ENCODE measurements at places on chromosomes 11 and 22.
A peak's percentile ranks its signal among the peaks of the same experiment; 100 is the strongest.

GRCh38 chr11:85647604-85648299 is at the start of gene TMEM126A:
Gene TMEM126A (plus strand): TSS chr11:85647967. CDS start chr11:85650256, 2,289 bp downstream.
- DNase-seq = peak; percentile 79

GRCh38 chr22:27876684-27877083 is 42.4 kb downstream of the PITPNB start:
- peak; percentile 51 for DNase-seq

- no peak for DNase-seq
Observed at GRCh38 chr11:82898241-82898640, 2.0 kb downstream of the PRCP start.

DNA sequence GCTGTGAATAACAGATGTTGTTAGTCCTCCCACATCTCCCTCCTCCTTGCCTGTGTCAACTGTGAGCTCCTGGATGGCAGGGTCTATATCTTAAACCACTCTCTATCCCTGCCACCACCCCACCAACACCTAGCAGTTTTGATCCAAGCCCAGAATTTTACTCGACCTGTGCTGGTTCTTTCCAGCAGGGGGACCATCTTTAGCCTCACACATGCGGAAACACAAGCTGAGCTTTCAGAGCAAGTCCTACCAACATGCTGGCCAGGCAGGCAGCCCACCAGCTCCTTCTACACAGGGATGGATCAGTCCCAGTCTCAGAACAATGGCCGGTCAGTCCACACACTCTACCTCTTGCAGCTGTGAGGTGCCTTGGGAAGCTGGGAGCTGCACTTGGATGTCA is 231.5 kb downstream of the NXPE2 start:
- no peak for DNase-seq

GRCh38 chr11:35372565-35373283 is 46.6 kb downstream of the SLC1A2 start:
- no peak for DNase-seq

GRCh38 chr11:115950660-115951059 is 446.4 kb upstream of the CADM1 start:
- DNase-seq = no peak

DNA sequence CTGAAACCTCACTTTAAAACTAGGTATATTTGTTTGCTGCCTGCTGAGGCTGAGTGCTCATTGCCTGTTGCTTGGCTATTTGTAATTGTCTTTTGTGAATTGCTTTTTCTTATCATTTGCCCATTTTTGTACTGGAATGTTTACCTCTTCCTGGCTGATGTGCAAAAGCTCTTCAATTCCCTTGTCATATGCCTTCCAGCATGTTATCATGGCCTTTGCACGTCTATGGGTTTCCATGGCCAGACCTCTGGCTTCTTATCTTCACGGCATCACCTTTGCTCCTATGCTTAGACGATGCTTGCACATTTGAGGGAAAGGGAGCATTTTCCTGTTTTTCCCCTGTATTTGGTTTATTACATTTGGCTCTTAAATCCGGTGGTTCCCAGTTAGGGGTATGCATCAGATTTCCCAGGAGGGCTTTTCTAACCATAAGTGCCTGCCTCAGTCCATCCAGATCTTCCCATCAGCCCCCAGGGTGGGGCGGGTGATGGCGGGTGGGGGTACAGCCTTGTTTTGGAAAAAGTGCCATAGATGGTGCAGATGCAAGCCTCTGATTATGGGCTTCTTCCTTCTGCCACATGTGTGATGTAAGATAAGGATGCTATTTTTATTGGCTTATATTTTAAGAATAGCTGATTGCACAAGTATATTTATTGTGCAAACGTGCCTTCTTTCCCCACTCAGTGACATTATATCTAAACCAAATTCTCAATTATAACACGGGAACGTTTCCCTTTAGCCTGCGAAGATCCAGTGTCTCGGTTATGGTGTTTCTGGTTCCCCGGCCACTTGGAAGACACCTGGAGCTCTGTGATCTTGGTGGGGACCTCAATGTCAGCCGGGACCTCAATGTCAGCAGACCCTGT is 70.6 kb upstream of the SEPTIN5 start:
- no peak for DNase-seq

GRCh38 chr11:131561501-131561900 is 191.1 kb downstream of the NTM start:
- no peak for DNase-seq

GRCh38 chr22:48138427-48138826 is 1376.0 kb downstream of the TBC1D22A start:
- no peak for DNase-seq

DNA sequence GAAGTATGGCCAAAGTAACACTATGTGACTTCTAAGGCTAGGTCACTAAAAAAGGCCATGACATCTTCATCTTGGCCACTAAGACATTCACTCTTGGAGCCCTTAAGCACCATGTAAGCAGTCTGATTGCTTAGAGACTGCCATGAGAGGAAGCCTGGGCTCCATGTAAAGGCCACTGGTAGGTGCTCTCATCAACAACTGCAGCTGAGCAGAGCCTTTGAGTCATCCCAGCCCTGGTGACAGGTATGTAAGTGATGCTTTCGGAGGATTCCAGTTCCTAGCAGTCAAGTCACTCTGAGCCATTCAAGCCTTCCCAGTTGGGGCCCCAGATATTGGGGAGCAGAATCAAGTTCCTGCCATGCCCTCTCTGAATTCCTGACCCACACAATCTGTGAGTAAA is 26.2 kb downstream of the GAB2 start:
- DNase-seq = no peak

DNA sequence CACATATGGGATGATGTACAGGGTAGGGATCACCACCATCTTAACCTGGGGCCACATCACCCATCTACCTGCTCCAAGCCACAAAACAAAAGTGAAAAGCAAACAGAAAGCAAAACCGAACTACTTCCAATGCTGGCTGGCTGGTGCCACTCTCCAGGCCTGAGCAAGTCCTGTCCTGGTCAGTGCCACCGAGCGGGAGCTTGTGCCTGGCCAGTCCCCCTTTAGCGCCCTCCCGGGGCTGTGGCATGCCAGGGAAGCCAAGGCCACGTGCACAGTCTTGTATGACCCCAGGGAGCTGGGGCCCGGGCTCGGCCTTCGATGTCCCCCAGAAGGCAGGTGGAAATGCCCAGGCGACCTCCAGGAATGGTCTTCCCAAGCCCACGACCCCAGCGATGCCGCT is 17.9 kb upstream of the NAP1L4 start:
- DNase-seq = no peak

DNA sequence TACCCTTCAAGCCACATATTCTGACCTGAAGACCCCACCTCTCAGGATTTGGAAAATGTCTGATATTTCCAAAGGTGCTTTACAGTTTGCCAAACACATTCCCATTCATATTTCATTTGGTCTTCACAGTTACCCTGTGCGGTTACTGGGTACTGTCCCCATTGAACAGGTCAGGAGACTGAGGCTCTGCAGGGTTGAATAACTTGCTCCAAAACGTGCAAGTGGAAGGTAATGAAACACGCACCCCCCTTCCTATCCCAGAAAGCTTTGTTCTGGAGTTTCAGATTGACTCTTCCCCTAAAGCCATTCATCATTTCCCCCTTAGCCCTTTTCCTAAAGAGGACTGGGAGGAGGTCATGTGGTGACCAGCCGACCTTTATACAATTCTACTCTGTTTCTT is 18.8 kb downstream of the MICAL2 start:
- no peak for DNase-seq

- DNase-seq = no peak
Observed at GRCh38 chr11:30479899-30480298, 106.3 kb downstream of the MPPED2 start.

GRCh38 chr11:133842730-133843129 is 2.6 kb downstream of the SPATA19 start:
- no peak for DNase-seq

GRCh38 chr11:84947070-84947469 is 680.1 kb downstream of the DLG2 start:
- no peak for DNase-seq

GRCh38 chr11:34825670-34826383 is 90.4 kb downstream of the APIP start:
- DNase-seq = no peak

- DNase-seq = no peak
Observed at GRCh38 chr11:75721852-75722668, 4.4 kb downstream of the MOGAT2 start.

GRCh38 chr11:1854949-1855885 is 2.3 kb downstream of the LSP1 start:
- no peak for DNase-seq

DNA sequence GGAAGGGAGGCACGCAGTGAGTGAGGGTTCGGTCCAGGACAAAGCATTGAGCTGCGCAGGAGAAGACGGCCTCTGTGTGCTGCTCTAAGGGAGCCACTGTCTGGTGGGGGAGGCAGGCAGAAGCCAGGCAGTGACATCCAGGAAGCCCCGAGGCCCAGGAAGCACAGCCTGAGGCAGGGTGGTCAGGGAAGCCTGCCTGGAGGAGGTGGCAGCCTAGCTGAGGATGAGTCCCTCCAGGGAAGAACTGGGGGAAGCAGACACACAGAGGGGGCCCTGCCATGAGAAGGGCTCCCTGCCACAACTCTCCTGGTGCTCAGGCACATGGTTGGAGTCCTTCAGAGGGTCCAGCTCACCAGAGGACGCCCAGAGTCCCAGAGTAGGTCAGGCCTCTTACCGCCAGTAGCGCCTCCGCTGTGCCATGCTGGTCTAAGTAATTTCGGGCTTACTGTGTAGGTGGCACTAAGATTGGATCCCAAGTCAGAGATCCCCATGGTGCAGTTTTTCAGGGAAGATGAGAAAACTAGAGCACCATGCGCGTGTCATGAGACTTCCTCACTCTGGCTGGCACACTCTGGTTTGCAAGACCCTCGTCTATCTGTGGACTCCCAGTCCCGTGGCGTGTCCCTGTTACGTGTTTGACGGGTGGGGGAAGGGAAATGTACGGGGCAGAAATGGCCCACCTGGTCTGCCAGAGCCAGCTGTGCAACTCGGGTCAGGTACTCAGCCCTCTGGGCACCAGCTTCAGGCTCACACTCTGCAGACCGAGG is 887.2 kb downstream of the BRD1 start:
- DNase-seq = no peak

DNA sequence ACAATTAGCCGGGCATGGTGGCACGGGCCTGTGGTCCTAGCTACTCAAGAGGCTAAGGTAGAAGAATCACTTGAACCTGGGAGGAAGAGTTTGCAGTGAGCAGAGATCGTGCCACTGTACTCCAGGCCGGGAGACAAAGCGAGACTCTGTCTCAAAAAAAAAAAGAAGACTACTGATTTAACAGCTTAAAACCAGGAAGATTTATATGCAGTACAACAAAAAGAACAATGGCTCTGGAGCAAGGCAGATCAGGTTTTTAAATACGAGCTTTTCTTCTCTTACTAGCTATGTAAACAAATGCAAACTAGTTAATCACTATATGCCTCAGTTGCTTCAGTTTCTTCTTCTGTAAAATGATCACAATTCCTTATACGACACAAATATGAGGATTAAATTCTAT is 6.9 kb downstream of the FAM168A start:
- DNase-seq = no peak

DNA sequence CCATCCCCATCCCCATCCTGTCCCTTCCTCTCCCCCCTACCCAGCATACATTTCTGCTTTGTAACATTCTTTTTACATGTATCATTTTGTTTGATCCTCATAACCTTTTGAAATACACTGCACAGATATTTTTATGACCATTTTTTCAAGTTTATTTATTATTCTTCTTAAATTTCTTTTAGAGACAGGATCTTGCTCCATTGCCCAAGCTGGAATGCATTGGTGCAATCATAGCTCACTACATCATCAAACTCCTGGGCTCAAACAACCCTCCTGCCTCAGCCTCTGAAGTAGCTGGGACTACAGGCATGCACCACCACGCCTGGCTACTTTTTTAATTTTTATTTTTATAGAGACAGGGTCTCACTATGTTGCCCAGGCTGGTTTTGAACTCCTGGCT is 99.4 kb upstream of the AKIP1 start:
- no peak for DNase-seq

GRCh38 chr11:126603486-126603885 is 248.0 kb downstream of the ST3GAL4 start:
- no peak for DNase-seq

DNA sequence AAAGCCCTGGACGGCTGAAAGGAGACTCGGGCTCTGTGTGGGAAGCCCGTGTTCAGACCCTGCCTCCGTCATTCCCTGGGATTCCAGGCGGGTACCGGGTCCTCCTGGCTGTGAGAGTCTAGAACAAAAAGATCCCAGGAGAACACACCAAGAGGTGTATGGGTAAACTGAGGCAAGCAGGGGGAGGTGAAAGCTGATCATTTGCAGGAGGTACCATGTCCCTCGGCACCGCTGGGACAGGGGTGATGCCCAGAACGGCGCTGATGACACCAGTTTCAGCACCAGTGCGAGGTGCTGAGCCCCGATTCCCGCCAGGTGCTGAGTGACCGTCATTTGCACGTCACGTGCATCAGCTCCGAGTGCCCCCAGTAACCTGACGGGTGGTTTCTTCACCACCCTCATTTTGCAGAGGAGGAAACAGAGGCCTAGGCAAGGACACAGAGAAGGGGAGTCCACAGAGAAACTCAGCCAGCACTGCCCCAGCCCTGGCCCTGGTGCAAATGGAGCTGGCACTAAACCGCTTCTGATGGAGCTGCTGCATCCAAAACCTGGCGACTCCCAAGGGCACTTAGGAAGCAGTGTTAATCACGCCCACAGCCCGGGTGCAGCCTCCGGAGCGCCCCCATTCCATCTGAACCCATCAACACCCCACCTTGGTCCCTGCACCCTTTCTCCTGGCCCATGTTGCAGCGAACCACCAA is 16.8 kb downstream of the MACROD1 start:
- DNase-seq = no peak

DNA sequence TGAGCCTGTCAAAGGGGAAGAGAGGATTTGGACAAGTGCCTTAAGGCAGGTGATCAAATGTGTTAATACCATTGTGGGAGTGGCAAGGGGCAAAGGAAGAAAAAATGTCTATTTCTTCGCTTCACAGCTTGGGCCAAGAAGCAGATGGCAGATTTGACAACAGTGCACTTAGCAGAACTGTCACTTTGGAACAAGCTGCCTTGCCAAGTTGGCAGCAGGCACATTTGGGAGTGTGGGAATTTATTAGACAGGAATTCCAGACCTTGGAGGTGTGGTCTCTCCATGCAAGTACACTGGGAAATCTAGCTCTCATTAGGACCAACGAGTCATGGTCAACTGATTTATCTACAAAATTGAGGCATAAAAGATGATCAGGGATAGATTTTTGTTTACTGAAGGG is 265.1 kb downstream of the NELL1 start:
- DNase-seq = no peak

DNA sequence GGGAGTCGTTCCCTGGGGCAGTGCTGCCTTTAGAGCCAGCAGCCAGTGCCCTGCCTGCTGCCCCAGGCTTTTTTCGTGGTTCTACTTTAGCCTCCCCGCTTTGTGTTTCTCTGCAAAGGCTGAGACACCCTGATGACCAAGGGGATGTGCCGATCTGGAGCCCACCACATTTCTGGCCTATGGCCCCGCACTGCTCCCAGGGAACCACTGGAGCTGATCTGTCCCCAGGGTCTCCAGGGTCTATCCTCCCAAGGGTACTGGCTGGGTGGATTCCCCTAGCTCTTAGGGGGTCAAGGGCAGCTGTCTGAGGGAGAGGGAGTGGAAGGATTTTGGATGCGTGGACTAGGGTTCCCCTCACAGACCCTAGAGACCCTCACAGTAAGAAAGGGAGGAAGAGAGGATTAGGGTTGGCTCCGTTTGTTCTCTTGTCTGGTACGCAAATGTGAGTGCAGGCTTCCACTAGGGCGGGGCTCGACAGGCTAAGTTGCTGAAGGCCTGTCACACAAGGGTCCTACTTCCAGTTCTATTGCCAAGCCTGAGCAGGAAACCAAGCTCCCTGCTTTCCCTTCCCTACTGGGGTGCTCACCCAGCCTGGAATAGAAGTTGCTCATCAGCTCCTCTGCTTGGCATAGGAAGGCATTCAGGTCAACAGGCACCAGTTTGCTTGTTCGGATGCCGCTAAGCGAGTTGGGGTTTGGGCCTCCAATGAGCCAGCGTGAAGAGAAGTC is 19.3 kb downstream of the TREH start:
- no peak for DNase-seq

Measured in brain microvascular endothelial cell (primary cell).